ENCODE measurements at places on chromosomes 16 and 17.

DNA sequence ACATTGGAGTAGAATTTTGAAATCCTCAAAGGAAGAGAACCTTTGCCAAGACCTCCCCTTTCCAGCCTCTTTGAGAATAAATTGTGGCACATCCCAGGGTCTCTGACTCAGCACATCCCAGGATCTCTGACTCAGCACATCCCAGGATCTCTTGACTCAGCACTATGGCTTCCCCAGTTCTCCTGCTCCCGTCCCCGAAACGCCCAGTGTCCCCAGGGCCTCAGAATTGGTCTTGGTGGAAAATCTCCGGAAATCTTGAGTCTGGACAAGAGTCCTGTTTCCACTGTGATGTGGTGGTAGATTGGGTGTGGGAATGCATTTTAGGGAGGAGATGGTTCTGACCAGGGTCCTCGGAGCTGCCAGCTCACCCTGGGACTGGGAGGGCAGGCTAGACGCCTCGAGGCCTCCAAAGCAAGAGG, 19.2 kb downstream of the PLXDC1 start:
- H3K4me3 ChIP-seq, result no peak overlapping the region
- H3K36me3 ChIP-seq, result no peaks in the 10 kb centered on the region
- no peaks in the 10 kb centered on the region for H3K4me1 ChIP-seq
- no peaks in the 10 kb centered on the region for H3K27me3 ChIP-seq
- no peak overlapping the region for H3K27ac ChIP-seq
- no peak for DNase-seq

DNA sequence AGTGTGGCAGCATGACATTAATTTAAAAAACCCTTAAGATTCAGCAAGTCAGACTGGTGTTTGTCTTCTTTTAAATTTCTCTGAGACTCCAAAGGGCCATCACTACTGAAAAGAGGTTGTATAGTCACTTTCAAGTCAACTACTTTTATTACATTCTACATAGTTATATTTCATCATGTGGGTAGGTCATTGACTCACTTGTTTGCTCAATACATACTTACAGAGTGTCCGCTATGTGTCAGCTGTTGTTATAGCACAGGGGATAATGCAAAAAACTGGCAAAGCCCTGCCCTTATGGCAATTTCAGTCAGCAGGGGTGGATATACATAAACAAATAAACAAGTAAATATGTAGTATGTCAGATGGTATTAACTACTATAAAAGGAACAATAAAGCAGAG, 2.5 kb upstream of the MYH4 start:
- no peaks in the 10 kb centered on the region for H3K36me3 ChIP-seq
- no peak overlapping the region for H3K27ac ChIP-seq
- H3K4me1 ChIP-seq, result no peaks in the 10 kb centered on the region
- DNase-seq, result no peak
- H3K4me3 ChIP-seq, result no peak overlapping the region
- H3K27me3 ChIP-seq, result no peaks in the 10 kb centered on the region

DNA sequence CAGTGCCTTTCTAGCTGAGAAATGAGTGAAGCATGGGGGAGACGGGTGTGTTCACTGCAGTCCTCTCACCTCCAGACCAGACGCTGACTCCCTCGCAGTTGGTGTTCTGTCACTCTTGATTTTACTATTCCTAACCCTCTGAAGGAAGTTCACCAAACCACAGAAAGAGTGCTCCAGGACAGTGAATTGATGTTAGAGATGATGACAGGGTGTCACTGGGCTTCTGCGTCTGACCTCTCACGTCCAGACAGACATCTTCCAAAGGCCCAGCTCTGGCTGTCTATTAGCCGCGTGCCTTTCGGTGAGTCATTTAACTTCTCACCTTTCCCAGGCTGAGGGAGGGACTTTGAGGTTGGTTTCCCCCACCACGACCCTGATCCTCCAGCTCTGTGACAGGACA, 8.2 kb downstream of the CRAMP1 start:
- H3K27ac ChIP-seq, result no peak overlapping the region
- no peaks in the 10 kb centered on the region for H3K27me3 ChIP-seq
- peaks cover 32% of the 10 kb centered on the region for H3K36me3 ChIP-seq

GRCh38 chr17:35056013-35056412, 7.5 kb downstream of the RFFL start:
- no peaks in the 10 kb centered on the region for H3K36me3 ChIP-seq
- H3K4me1 ChIP-seq, result peaks cover 14% of the 10 kb centered on the region
- no peak overlapping the region for H3K4me3 ChIP-seq
- DNase-seq, result no peak

DNA sequence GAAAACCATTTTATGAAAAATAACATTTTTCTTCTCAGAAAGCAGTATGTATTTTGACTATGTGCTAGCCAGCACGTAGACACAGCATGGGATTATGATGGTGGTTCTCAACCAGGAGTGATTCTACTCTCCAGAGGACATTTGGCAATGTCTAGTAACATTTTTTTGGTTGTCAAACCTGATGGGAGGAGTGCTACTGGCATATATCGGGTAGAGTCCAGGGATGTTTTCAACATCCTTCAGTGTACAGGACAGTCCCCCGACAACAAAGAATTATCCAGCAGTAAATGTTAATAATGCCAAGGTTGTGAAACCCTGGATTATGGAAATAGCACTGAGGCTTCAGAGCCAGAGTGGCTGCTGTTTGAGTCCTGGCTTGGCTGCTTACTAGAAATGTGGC, 27.7 kb downstream of the AP2B1 start:
- no peaks in the 10 kb centered on the region for H3K4me1 ChIP-seq
- H3K27ac ChIP-seq, result no peak overlapping the region
- H3K27me3 ChIP-seq, result no peaks in the 10 kb centered on the region
- H3K36me3 ChIP-seq, result peaks cover 10% of the 10 kb centered on the region
- no peak for DNase-seq

- H3K27me3 ChIP-seq, result peaks cover 22% of the 10 kb centered on the region
- DNase-seq, result no peak
- no peak overlapping the region for H3K4me3 ChIP-seq
Observed at GRCh38 chr17:61463316-61464129, 11.3 kb downstream of the TBX4 start.

DNA sequence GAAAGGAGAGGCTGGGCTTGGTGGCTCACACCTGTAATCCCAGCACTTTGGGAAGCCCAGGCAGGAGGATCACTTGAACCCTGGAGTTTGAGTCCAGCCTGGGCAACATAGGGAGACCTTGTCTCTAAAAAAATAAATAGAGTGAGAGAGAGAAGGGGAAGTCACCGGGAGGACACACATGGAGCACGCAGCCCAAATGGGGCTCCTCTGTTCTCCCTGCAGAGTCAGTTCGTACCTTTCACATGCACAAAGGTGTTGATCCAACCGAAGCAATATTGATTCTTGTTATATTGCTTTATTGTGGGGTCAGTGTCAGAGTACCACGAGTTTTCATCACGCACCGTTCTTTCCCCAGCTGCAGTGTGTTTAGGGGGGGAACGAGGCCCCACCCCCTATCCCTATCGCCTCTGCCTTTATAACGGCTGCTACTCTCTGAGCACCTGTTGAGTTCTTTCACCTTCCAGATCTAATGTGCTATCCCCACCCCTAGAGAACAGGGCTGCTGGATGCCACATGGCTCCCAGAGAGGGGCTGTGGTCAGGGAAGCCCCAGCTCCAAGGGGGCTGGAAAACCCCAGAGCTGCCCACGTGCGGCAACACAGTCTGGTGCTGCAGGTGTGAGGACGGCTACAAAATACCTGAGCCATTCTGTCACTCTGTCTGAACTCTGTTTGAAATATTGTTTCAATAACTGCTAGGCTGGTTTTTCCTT, 1.0 kb upstream of the TMEM235 start:
- no peaks in the 10 kb centered on the region for H3K4me1 ChIP-seq
- no peak overlapping the region for H3K4me3 ChIP-seq
- no peak for DNase-seq
- H3K27me3 ChIP-seq, result peaks cover 36% of the 10 kb centered on the region

- H3K4me1 ChIP-seq, result no peaks in the 10 kb centered on the region
- H3K4me3 ChIP-seq, result no peak overlapping the region
Observed at GRCh38 chr17:81794509-81794908, 9.4 kb upstream of the GCGR start.

- DNase-seq, result no peak
- H3K4me3 ChIP-seq, result no peak overlapping the region
- no peaks in the 10 kb centered on the region for H3K36me3 ChIP-seq
- no peak overlapping the region for H3K27ac ChIP-seq
Observed at GRCh38 chr16:73949574-73950320, 346.9 kb upstream of the PSMD7 start.

- no peak overlapping the region for H3K27ac ChIP-seq
- peaks cover 19% of the 10 kb centered on the region for H3K4me1 ChIP-seq
- no peaks in the 10 kb centered on the region for H3K36me3 ChIP-seq
- H3K4me3 ChIP-seq, result no peak overlapping the region
- DNase-seq, result no peak
- no peaks in the 10 kb centered on the region for H3K27me3 ChIP-seq
Observed at GRCh38 chr16:48956620-48957019, 325.0 kb downstream of the CBLN1 start.

DNA sequence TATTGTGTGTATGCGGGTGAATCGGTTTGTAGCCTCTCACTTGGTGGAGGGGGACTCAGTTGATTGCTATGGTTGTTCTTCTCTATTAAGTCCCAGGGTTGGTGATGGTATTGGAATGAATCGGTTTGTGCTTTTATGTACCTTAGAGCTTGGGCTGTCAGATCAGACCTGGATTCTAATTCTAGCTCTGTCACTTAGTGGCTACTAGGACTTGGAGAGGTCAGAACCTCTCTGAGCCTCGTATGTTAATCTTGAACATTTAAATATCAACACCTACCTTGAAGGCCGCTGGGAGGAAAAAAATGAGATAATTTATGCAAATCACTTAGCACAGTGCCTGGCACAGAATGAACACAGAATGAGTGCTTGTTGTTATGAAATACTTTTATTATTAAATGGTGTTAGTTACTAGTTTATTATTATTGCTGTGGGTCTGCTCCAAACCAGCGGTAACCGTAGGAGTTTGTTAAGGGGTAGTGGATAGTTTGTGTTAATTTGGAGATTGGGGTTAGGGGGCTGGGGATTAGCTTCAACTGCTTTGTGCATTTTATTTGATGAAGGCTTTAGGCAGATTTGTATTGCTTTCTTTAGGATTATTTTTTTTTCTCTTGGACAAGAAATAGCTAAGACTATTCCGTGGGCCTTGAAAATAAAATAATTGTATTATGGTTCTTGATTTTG, 3.5 kb downstream of the KDM6B start:
- peaks cover 5% of the 10 kb centered on the region for H3K36me3 ChIP-seq
- DNase-seq, result no peak
- peaks cover 50% of the 10 kb centered on the region for H3K4me1 ChIP-seq

GRCh38 chr17:17305281-17305801, 2.2 kb downstream of the NT5M start:
- peaks cover 2% of the 10 kb centered on the region for H3K4me1 ChIP-seq
- no peak overlapping the region for H3K27ac ChIP-seq
- no peak for DNase-seq
- peaks cover 3% of the 10 kb centered on the region for H3K27me3 ChIP-seq
- H3K4me3 ChIP-seq, result no peak overlapping the region

GRCh38 chr17:62966426-62967204, 580 bp downstream of the TANC2 start:
- DNase-seq, result no peak
- H3K36me3 ChIP-seq, result peaks cover 2% of the 10 kb centered on the region
- peak overlapping the region; percentile 96 for H3K4me3 ChIP-seq
- H3K4me1 ChIP-seq, result peaks cover 18% of the 10 kb centered on the region
- peak overlapping the region; percentile 83 for H3K27ac ChIP-seq
- no peaks in the 10 kb centered on the region for H3K27me3 ChIP-seq

- no peak overlapping the region for H3K27ac ChIP-seq
- no peaks in the 10 kb centered on the region for H3K27me3 ChIP-seq
- no peak overlapping the region for H3K4me3 ChIP-seq
- DNase-seq, result no peak
- no peaks in the 10 kb centered on the region for H3K4me1 ChIP-seq
Observed at GRCh38 chr16:9270941-9271340, 179.5 kb downstream of the HAPSTR1 start.

- DNase-seq, result no peak
- peak overlapping the region; percentile 50 for H3K4me3 ChIP-seq
- H3K27me3 ChIP-seq, result no peaks in the 10 kb centered on the region
Observed at GRCh38 chr17:29733166-29733565, 110.5 kb upstream of the CORO6 start.

DNA sequence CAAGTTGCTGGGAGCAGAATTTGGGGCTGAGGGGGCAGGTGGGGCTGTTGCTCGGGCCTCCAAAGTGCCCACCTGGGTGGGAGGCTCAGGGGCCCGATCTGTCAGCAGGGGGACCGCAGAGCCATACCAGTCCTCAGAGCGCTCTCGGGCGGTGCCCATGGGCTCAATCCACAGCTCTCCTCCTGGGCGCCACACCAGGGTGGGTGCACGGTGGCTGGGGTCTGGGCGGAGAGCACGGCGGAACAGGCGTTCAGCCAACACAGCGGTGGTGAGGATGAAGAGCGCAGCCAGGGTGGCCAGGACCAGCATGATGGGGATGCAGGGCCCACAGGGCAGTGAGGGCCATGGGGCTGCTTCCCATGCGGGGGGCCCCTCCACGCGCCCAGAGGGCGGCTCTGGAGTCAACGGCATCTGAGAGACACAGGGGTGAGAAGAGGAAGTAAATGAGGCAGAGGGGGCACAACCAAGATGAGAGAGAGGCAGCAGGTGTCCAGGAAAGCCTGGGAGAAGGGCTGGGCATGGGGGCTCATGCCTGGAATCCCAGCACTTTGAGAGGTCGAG, 1.2 kb downstream of the C16orf54 start:
- no peaks in the 10 kb centered on the region for H3K4me1 ChIP-seq
- no peak overlapping the region for H3K27ac ChIP-seq
- H3K36me3 ChIP-seq, result no peaks in the 10 kb centered on the region
- DNase-seq, result no peak

GRCh38 chr16:86406056-86406455, 104.3 kb upstream of the FOXF1 start:
- DNase-seq, result no peak
- no peaks in the 10 kb centered on the region for H3K36me3 ChIP-seq
- H3K4me3 ChIP-seq, result no peak overlapping the region

DNA sequence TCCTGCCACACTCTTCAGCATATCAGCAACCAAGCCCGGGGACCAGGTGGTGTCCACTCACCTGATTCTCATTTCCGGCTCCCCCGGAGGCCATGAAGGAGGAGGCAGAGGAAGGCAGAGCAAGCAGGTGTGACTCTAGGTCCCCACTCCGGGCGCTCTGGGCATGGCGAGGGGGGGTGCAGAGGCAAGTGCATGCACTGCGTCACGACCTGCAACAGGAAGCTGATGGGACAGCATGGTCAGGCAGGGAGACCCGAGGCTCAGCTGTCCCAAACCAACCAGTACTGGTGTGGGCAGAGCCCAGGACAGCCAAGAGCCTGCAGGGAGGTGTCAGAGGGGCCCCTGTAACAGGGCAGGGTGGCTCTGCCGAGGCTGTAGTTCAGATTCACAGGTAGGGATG, 2.1 kb upstream of the ENGASE start:
- H3K27me3 ChIP-seq, result no peaks in the 10 kb centered on the region
- no peaks in the 10 kb centered on the region for H3K4me1 ChIP-seq
- H3K36me3 ChIP-seq, result no peaks in the 10 kb centered on the region
- no peak for DNase-seq
- no peak overlapping the region for H3K4me3 ChIP-seq

All from keratinocyte (primary cell).